ENCODE measurements at places on chromosomes 6 and 20.

DNA sequence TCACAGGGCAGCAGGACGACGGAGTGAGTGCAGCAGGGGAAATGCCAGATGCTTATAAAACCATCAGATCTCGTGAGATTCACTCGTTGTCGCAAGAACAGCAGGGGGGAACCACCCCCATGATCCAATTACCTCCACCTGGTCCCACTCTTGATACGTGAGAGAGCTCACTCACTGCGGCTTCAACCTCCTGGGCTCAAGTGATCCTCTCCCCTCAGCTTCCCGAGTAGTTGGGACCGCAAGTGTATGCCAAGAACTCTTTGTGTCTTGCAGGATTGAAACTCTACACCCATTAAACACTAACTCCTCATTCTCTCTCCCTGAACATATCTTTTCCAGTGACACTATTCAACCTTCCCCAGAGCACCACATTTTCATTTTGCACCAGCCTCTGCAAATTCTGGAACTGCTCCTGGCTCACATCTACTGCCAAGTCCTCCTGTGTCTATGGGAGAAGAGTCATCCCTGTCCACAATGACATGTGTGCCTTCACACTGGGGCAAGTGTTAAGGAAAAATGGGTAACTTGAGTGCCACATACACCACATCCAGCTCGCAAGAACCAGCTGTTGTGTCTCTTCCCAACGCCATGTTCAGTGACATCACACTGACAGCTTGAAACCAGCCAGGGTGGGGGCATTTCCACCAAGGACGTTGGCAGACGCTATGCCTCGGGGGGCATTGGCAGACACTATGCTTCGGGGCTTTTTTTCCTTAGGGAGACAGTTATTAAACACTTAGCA, 14.7 kb upstream of the TAF4 start:
- DNase-seq: no peak

DNA sequence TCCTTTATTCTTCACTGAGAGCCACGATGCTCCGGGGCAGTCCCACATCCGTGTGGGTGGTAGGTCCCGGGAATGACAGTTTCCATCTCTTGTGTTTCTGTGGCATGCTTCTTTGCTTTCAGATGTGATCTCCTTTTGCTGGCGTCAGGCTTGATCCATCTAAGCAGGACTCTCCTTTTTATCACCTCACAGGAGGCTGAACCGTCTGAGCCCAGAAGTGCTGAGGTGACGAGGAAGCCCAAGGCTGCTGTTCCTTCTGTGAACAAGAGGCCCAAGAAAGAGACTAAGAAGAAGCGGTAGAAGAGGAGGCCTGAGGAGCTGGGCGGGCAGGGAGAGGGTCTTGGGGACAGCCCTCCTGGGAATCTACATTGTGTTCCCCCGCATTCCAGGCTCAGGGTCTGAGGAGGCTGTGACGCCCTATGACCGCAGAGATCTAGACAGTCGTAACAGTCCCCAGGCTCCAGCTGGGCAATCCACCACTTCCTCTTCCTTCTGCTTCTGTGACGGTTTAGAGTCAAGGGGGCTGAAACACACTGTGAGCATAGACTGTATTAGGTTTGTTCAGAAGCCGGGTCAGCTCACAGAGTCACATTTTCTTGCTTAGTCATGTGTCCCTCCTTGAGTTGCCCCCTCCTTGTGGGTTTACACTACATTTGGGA, 26.8 kb downstream of the MANBAL start:
- no peak for DNase-seq

DNA sequence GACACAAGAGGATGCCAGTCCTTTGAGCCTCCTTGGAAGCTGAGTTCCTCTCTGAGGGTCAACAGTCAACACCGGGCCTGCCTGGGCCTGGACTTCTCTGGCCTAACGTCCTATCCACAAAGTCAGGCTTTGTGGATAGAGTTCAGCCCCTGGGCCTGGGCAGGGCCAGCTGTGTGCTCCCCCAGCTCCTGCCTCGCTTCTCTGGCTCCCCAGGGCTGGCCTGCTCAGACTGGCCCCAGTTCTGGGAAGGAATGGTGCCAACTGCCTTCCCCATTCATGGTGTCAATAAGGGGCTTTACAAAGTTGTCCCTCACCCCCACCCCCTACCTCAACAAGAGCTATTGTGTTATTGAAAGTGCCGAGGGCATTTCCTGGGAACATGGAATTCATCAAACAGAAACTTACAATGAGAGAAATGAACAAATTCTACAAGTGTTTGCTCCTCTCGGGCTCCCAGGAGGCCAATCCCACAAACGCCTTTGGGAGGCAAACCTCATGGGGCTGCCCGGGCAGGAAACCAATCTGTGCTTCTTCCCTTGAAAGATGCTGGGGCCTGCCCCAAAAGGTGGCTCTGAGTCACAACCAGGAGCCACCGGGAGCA, 26.5 kb upstream of the PPP1R14C start:
- no peak for DNase-seq

- DNase-seq: no peak
Observed at GRCh38 chr20:1952737-1953530, 40.9 kb downstream of the PDYN start.

DNA sequence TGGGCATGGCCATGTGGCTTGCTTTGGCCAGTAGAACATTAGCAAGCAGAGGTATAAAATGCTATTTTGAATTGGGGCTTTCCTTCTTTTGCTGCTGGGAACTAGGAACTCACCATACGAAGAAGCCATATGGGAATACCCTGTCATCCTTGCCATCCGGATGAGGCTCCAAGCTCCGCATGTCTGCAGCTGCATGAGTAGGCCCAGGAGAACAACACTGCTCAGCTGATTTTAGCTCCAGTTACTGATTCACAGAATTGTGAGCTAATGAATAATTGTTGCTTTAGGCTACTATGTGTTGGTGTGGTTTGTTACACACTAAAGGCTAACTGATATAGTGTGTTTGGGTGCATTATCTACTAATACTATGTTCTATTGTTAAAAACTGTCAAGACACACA, 2.7 kb upstream of the PLCB4 start:
- no peak for DNase-seq

DNA sequence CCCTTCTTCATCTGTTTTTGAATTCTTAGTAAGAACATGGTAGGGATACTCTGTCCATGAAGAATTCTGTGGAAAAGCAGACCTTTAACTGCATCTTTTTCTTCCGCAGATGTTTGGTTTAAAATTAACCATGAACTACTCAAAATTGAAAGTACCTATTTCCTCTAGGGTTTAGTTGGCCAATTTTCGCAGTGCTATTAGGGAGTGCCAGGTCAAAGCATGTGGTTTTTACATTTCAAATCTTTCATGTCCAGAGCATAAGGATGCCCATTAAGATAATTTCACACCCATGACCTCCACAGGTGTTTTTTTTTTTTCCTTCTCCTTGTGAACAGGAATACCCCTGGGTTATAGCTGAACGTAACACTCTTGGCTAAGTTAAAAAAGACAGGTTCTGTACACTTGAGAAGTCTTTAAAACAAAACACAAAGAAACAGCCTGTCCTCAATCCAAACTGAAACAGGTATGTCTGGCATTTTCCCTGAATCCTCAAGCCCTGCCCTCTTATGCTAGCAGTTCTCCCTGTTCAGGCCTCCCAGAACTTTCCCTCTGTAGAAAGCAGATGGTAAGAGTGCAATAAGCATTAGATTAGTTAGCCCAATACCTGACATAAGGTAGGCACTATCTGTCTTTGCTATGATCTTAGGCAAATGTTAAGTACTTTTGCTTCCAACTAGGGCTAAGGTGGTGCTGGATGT, 67.1 kb downstream of the ELOVL5 start:
- no peak for DNase-seq

DNA sequence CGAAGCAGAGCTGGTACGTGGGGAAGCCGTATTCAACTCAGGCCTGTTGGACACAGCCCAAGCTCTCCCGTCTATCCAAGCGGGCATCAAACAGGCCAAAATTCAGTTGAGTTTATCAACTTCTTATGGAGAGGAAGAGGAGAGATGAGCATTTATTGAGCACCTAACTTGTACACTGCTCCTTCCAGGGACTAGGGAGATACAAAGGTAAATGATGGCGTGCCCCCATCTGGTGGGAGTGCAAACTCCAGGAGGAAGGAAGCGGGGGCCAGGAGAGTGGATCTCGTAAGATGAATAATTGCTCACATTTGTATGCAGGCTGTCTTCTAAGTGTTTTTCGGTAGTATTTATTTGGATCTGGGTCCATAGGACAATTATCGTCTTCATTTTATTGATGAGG, 146.6 kb downstream of the SOBP start:
- DNase-seq: no peak

- no peak for DNase-seq
Observed at GRCh38 chr6:111803371-111803770, 69.9 kb downstream of the FYN start.

- no peak for DNase-seq
Observed at GRCh38 chr20:50515471-50516106, 5.4 kb downstream of the PTPN1 start.

GRCh38 chr20:1734269-1734858, 76.8 kb upstream of the SIRPG start:
- no peak for DNase-seq

DNA sequence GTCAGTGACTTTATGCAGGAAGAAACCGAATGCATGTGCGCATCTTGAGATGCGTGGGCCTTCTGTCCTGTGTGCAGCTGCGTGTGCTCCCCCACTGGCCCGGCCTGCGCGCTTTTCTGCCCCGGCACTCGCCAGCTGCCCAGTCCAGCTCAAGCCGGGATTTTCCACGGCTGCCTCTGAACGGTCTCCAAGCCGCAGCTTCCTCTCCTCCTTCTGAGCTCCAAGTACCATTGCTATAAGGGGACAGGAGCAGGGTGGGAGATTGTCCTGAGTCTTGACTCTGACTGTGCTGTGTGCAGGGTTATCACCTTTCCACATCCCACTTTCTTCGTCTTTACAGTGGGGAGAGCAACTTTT, 302.8 kb downstream of the THBS2 start:
- no peak for DNase-seq

- no peak for DNase-seq
Observed at GRCh38 chr20:12893019-12893418, 115.8 kb upstream of the SPTLC3 start.

- DNase-seq: no peak
Observed at GRCh38 chr6:164109770-164110140, 695.2 kb downstream of the QKI start.

- no peak for DNase-seq
Observed at GRCh38 chr6:54083287-54083686, 28.0 kb upstream of the MLIP start.

GRCh38 chr6:4778086-4778485, 1.9 kb downstream of the CDYL start:
- no peak for DNase-seq

DNA sequence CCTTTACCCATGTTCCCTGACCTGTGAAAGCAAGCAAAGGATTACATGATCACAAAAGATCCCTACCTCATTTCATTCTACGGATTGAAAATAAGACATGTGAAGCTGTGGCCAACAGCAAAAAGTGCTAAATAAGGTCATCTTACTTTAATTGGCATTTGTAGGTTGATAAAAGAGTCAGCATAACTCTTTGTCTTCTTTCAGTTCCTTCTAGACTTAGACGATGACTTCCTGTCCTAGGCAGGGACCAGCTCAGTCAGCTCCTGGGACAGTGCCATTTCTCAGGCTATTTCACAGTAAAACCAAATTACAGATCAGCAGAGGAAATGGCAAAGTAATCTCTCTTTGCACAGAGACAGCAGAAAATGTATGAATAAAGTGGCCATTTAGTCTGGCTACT, 480.7 kb downstream of the RFPL4B start:
- no peak for DNase-seq

DNA sequence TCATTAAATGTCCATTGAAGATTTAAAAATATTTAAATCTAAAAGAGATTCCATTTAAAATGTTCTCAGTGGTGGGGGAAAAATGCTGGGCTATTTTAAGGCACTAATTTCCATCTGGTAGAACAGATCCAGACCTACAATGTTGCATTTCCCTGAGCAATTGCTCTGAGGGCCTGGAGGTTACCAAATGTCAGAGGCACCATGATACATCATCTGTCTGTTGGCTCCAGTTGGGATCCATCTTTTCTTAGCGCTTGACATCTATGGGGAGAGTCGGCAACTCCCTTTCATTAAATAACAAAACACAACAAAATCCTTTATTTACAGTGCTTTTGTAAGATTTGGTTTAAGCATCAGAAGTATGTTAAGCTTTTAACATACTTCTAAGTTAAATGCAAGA, 224.5 kb downstream of the FOXC1 start:
- DNase-seq: no peak

DNA sequence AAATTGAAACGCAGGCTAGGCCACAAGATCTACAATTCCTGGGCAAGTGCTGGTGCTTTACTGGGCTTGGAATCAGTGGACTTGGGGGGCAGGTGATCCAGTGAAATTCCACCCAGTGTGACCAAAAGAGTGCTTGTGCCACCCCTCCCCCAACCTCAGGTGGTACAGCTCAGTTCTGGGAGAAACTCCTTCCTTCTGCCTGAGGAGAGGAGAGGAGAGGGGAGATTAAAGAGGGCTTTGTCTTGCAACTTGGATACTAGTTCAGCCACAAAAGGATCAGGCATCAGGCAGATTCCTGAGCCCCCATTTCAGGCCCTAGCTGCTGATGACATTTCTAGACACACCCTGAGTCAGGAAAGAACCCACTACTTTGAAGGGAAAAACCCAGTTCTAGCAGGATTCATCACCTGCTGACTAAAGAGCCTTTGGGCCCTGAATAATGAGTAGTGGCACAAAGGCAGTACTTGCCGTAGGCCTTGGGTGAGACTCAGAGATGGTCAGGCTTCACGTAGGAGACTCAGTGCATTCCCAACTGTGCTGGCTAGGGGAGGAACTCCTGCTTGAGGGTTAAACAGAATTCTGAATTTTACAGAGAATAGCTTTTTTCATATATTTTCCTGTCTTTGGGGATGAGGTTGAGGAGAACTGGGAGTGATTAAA, 446.7 kb downstream of the BMP2 start:
- DNase-seq: no peak

DNA sequence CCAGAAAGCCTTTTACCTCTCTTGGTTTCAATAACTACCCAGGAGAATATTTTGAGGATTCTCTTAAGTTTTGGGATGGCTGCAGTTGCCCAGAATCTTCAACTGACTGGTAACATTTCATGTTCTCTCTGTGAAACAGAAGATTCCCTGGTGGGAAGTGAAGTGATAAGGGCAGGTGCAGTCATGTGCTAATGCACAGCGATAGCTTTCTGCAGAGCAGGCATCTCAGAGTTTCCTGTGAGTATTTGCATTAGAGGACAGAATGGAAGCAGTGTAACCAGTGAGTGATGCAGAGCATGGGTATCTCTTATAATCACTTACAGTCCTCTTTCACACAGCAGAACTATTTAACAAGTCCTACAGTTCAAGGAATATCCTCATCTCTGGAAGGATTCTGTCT, 76.1 kb downstream of the HCRTR2 start:
- no peak for DNase-seq

Data from liver (tissue), 10 donors.